Ascending aorta (tissue), 2 donors: ENCODE measurements at places on chromosomes 2 and 18. TPM values are rescaled to one million over a fixed set of nuclear protein-coding genes. Genes with fewer than 3 reads are reported as not detected.
A peak's percentile ranks its signal among the peaks of the same experiment; 100 is the strongest.

GRCh38 chr18:911025-911424, 6.4 kb downstream of the ADCYAP1 start:
- peaks cover 26% of the 10 kb centered on the region for H3K4me1 ChIP-seq
- no peak overlapping the region for H3K4me3 ChIP-seq
- DNase-seq = no peak
- H3K27ac ChIP-seq = no peak overlapping the region
- H3K27me3 ChIP-seq = peaks cover 35% of the 10 kb centered on the region

Gene HOXD10
- not detected for total RNA-seq

DNA sequence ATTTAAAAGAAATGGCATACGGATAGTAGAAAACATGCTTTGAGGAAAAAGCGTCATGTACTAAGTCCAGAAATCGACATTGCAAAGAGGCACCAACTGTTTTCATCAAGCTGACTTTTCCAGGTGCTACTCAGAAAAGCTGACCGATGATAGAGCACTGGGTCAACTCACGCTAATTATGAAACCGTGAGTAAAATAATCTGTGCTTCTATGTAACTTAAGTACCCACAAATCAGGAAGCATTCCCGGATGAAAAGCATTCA, 353 bp upstream of the NUP35 start:
- no peak for DNase-seq
- H3K4me1 ChIP-seq = no peaks in the 10 kb centered on the region
- peak overlapping the region; percentile 94 for H3K4me3 ChIP-seq

DNA sequence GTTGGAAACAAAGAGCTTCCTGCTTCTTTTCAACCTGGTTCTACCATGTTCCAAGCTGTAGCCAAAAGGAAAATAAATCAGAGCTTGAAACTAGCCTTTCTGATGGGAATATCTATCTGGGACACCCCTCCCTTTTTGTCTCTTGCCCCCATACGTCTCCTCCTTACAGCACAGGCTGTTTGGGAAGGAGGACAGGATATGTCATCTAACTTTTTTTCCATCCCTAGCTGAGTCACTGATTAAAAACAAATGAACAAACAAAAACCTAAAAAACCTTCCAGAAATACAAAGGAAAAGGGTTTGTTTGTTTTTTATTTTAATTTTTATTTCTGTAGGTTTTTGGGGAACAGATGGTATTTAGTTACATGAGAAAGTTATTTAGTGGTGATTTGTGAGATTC, 151.6 kb downstream of the FAM210A start:
- H3K4me1 ChIP-seq = peaks cover 13% of the 10 kb centered on the region
- H3K27ac ChIP-seq = no peak overlapping the region
- no peaks in the 10 kb centered on the region for H3K27me3 ChIP-seq
- H3K4me3 ChIP-seq = no peak overlapping the region

DNA sequence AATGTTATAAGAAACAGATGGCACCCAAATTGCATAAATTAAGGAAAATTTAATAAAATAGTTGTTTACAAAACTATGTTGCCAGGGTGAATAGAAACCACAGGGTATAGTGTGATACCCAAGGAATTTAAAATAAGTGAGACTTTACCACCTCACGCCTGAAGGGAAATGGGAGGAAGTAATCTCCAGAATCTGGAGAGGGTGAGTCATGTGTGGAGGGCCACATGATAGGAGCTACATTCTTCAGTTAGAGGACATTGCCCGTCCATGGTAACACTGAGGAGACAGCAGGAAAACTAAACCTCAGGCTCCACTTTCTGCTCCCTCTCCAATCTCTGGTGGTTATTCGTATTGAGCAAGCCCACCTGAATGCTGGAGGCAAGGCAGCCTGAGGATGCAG, 97.2 kb upstream of the NXPH2 start:
- DNase-seq = no peak
- no peaks in the 10 kb centered on the region for H3K27me3 ChIP-seq
- H3K36me3 ChIP-seq = no peaks in the 10 kb centered on the region
- H3K27ac ChIP-seq = no peak overlapping the region
- H3K4me1 ChIP-seq = no peaks in the 10 kb centered on the region
- H3K4me3 ChIP-seq = no peak overlapping the region

DNA sequence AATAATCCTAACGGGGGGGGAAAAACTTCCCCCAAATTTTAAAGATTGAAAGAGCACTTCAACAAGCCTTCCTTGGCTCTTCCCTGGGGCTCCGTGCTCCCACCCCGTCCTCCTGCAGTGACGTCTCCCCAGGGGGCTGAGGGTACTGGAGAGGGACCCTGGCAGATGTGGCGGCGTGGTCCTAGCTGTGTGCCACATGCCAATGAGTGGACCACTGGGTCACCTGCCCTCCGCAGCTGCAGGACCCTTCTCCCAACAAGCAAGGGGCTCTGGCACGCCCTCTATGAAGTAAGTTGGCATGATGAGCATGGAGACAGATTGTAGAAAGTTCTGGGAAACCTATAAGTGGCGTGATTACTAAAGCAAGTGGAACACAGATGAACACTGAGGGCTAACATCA, 46.7 kb downstream of the PXDN start:
- H3K27ac ChIP-seq = no peak overlapping the region
- no peaks in the 10 kb centered on the region for H3K27me3 ChIP-seq
- peaks cover 6% of the 10 kb centered on the region for H3K4me1 ChIP-seq
- H3K36me3 ChIP-seq = peaks cover 6% of the 10 kb centered on the region
- H3K4me3 ChIP-seq = no peak overlapping the region

- no peaks in the 10 kb centered on the region for H3K36me3 ChIP-seq
- H3K27me3 ChIP-seq = no peaks in the 10 kb centered on the region
- H3K4me1 ChIP-seq = peaks cover 7% of the 10 kb centered on the region
- peak overlapping the region; percentile 54 for H3K4me3 ChIP-seq
Measured at GRCh38 chr2:144379851-144380311, 140.0 kb downstream of the ZEB2 start.

DNA sequence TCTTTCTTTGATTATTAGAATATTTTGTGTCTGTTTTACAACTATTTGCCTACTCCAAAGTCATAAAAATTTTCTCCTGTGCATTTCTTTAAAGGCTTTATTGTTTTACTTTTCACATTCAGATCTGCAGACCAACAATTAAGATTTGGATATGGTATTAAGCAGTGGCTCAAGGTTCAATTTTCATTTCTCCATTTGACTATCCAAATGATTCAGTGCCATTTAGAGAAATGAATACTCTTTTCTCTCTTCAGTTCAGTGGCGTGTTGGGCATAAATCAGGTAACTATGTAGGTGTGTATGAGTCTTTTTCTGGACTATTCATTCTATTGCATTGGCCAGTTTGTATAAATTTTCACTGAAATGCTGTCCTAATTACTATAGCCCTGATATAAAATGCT, 57.3 kb upstream of the IL1R1 start:
- H3K36me3 ChIP-seq = no peaks in the 10 kb centered on the region
- H3K27me3 ChIP-seq = no peaks in the 10 kb centered on the region
- no peak overlapping the region for H3K4me3 ChIP-seq
- no peak for DNase-seq

Gene TRIM54
- total RNA-seq = not detected

Gene KIAA1328
- total RNA-seq = 8.4 TPM

Gene CNOT11
- total RNA-seq = 32.5 TPM

DNA sequence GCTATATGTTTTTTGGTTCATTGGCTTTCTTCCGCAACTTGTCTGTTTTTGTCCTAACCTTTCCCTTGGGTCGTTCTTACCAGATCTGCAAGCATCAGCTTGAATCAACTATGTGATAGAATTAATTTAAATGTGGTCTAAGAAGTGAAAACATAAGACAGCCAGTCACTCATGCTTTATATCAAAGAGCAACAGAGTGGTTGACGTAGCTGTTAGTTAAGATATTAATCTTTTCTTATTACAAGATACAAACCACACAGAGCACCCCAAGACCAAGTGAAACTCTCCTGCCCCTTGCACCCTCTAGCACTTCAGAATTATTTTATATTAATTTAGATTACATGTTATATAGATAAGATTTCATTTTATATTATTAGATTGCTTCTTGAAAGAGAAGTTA, 15.2 kb downstream of the IL18RAP start:
- no peak overlapping the region for H3K27ac ChIP-seq
- H3K4me3 ChIP-seq = no peak overlapping the region
- H3K27me3 ChIP-seq = no peaks in the 10 kb centered on the region
- H3K36me3 ChIP-seq = no peaks in the 10 kb centered on the region
- DNase-seq = no peak

Gene AQP4
- total RNA-seq = not detected

- DNase-seq = no peak
- no peaks in the 10 kb centered on the region for H3K36me3 ChIP-seq
- no peak overlapping the region for H3K4me3 ChIP-seq
Measured at GRCh38 chr2:7676714-7677113, 759.5 kb downstream of the RNF144A start.

DNA sequence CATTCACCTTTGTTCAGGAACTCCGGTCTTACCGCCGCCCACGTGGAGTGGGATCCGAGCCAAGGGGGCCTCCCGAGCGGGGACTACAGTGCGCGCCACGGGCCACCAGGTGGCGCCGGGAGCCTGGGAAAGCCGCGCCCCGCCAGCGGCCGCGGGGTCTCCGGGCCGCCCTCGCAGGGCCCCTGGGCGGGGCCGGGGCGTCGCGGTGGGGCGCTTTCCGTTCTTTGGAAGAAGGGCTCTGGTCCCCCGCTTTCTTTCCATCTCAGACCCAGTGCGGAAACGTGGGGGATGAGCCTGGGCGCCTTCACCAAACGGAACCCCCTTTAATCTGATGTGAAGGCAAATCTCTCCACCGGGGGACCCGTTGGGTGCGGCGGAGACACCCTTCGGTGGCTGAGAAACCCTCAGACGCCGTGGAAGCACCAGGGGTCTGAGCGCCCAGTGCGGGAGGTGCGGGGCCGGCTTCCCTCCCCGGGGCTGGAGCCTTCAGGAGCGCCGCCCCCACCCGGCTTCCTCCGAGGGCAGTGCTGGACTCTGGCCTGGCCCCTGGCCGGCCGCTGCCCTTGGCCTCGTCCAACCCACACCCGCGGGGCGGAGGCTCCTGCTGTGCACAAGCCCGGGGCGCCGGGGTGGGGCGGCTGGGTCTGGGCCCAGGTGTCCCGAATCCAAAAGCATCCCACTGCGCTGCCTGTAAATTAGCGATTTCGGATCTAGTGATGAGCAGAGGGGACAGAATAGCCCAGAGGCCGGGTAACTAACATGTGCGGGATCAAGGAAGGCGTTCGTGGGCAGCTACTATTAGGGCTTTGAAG, 44.6 kb downstream of the GORASP2 start:
- peak overlapping the region; percentile 76 for H3K27ac ChIP-seq
- no peaks in the 10 kb centered on the region for H3K36me3 ChIP-seq
- H3K4me3 ChIP-seq = peak overlapping the region; percentile 92
- DNase-seq = peak; percentile 18
- no peaks in the 10 kb centered on the region for H3K4me1 ChIP-seq

- no peaks in the 10 kb centered on the region for H3K27me3 ChIP-seq
- DNase-seq = no peak
- no peak overlapping the region for H3K27ac ChIP-seq
- H3K36me3 ChIP-seq = no peaks in the 10 kb centered on the region
- no peak overlapping the region for H3K4me3 ChIP-seq
Measured at GRCh38 chr18:777021-777420, 35.0 kb downstream of the YES1 start.

- no peaks in the 10 kb centered on the region for H3K4me1 ChIP-seq
- H3K4me3 ChIP-seq = no peak overlapping the region
- DNase-seq = no peak
- no peaks in the 10 kb centered on the region for H3K27me3 ChIP-seq
- no peak overlapping the region for H3K27ac ChIP-seq
Measured at GRCh38 chr2:233966388-233966787, 49.2 kb downstream of the TRPM8 start.

DNA sequence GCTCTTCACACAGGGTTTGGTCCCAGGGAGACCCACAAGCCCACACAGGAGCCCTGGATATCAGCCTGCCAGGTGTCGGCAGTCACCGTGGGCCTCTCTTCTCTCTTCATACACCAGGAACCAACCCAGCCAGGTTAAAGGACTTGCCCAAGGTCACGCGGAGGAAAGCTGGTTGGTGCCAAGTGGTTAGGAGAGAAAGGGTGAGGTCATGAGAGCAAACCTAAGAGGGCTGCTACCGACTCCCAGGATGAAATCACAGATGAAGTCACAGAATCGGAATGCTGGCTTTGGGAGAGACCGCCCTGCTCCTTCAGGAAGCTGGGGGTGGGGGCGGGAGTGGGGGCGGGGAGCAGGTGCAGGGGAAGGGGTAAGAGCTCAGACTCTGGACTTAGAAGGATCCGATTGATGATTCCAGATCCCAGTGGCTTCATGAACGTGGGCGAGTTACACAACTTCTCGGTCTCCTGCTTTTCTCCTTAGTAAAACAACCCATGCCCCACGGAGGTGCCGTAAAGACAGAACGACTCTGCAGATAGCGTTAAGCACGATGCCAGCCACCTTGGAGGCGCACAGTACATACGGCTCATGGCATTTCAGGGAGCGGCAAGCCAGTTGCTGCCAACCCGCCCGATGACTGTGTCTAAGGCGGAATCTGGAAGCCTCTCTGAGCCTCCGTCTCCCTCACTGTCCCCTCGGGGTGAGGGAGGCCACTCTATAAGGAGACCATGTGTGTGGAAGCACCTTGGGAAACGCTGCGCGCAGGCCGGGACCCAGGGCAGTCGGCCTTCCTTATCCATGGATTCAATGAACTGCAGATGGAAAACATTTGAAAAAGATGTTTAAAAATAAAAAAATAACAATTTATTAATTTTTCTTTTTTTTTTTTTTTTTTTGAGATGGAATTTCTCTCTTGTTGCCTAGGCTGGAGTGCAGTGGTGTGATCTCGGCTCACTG, 23.0 kb upstream of the TAF1B start:
- DNase-seq = no peak
- H3K27ac ChIP-seq = no peak overlapping the region
- no peaks in the 10 kb centered on the region for H3K4me1 ChIP-seq
- peaks cover 3% of the 10 kb centered on the region for H3K27me3 ChIP-seq
- H3K36me3 ChIP-seq = no peaks in the 10 kb centered on the region

GRCh38 chr2:187658952-187659525, 104.8 kb upstream of the TFPI start:
- no peaks in the 10 kb centered on the region for H3K36me3 ChIP-seq
- no peaks in the 10 kb centered on the region for H3K4me1 ChIP-seq
- DNase-seq = no peak
- H3K27me3 ChIP-seq = no peaks in the 10 kb centered on the region
- no peak overlapping the region for H3K27ac ChIP-seq

GRCh38 chr2:200373231-200373630, 66.7 kb downstream of the SPATS2L start:
- H3K27me3 ChIP-seq = no peaks in the 10 kb centered on the region
- peaks cover 28% of the 10 kb centered on the region for H3K4me1 ChIP-seq
- no peak overlapping the region for H3K4me3 ChIP-seq
- H3K27ac ChIP-seq = no peak overlapping the region
- no peak for DNase-seq
- H3K36me3 ChIP-seq = no peaks in the 10 kb centered on the region

Gene IRS1
- 18.6 TPM for total RNA-seq

Gene CRYBA2
- total RNA-seq = not detected

Gene SNED1
- total RNA-seq = 84.3 TPM

- H3K27me3 ChIP-seq = no peaks in the 10 kb centered on the region
- peak overlapping the region; percentile 15 for H3K27ac ChIP-seq
- H3K36me3 ChIP-seq = no peaks in the 10 kb centered on the region
- no peak for DNase-seq
Measured at GRCh38 chr2:12469141-12469561, 247.6 kb upstream of the TRIB2 start.
